ENCODE measurements at places on chromosomes 3 and 15.
A peak's percentile ranks its signal among the peaks of the same experiment; 100 is the strongest.

DNA sequence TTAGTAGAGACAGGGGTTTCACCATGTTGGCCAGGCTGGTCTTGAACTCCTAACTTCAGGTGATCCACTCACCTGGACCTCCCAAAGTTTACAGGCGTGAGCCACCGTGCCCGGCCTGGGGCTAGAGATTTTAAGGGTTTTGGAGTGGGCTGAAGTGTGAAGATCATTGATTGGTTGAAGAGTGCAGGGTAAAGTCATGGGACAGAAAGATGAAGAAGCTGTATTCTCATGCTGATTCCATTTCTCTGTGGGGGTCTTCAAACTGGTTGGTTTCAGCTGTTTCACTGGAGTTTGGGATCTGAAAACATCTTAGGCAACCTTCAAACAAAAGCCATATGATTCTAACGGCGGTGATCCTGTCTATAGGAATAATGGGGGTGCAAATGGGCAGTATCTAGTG is 52.1 kb downstream of the GATM start:
- no peak for DNase-seq

DNA sequence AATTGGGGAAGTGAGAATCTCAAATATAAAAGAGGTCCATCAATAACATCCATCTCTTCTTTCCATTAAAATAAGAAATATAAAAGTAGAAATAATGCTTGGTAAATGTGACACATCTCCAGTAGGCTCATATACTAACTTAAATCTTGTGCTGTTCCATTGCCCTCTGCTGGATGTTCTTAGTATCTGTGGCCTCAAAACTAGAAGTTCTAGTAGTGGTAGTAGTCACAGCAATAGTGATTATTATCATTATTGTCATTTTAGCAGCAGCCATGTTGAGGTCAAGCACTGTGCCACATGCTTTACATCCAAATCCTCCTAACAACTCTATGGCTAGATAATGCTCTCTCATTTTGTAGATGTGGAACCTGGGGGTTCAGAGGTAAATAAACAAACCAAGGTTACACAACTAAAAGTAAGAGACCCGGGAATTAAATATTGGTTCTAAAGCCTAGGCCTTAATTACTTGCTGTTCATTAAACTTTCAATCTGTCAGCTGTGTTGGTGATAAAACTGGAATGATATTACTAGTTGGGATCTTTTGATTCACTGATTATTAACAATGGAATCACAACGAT is 20.2 kb upstream of the BTLA start:
- peak; percentile 46 for DNase-seq

GRCh38 chr3:13706451-13706850 is 157.5 kb downstream of the FBLN2 start:
- DNase-seq, result no peak

GRCh38 chr3:123629747-123630047 is 44.8 kb upstream of the HACD2 start:
- no peak for DNase-seq

- no peak for DNase-seq
Observed at GRCh38 chr3:68764554-68764953, 167.8 kb downstream of the TAFA4 start.

GRCh38 chr15:98800437-98801233 is 152.3 kb downstream of the IGF1R start:
- DNase-seq, result peak; percentile 88

DNA sequence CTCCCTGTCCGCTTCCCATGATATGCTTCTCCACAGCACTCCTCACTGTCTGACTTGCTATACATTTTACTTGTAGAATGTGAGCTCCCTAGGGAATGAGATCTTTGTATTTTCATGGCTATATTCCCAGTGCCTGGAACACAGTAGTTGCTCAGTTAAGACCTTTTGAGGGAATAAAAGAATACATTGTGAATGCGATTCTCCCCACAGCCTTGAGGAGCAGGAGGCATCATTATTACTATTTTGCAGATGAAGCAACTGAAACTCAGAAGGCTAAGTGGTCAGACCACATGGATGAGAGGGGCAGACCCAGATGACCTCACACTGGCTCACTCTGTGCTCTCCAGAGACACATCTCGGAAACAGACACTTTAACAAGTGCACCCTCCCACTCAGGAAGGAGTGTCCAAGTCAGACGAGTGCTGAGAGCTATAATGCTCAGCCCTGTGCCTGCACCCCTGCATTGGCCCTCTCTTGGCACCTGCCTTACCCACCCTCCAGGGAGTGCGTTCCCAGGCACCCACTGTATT is 46.8 kb downstream of the SST start:
- DNase-seq, result no peak

- no peak for DNase-seq
Observed at GRCh38 chr15:81161160-81161673, 27.1 kb downstream of the CFAP161 start.

DNA sequence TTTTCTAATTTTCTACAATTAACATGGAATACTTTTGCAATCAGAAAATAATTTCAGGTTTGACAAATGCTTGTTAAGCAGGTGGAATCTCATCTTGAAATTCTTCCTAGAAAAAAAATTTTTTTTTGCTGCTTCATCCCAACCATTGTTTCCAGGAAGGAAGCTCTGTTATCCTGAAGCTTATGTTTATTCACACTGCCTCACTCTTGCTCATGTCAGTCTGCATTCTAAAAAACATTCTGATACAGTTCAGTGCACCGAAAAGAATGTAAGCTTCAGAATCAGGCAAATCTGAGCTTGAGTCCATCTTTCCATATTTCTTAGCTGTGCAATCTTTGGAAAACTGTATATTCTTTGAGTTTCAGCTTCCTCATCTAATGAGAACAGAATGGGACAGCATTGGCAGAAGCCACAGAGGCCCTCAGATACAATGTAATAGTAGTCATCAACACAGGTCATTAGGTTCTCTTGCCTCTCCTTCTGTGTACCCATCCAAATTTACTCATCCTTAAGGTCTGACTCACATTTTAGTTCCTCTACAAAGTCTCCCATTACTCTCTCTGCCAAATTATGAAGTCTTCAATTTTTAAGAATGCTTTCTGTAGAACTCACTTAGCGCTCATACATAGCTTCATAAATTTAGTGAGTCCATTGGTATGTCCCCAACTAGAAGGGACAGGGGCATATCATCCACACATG is 881.8 kb upstream of the NR2F2 start:
- DNase-seq, result no peak

- no peak for DNase-seq
Observed at GRCh38 chr3:143358793-143359491, 239.4 kb downstream of the CHST2 start.

DNA sequence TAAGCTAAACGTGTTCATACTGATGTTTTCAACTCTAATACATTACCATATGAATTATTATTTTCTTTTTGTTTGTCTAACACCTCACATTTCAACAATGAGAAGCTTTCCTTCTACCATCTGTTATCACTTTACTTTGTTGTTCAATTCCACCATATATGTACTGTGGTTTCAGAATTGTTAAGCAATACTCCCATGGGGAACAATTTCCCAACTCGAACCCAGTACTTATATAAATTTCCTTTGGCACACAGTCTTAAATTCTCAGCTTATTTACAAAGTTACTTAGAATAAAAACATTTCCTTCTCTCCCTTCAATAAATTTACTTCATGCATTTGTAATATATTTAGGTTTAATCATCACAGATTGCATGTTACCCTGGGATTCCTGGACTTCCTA is 1764.4 kb downstream of the OTOL1 start:
- DNase-seq, result no peak

DNA sequence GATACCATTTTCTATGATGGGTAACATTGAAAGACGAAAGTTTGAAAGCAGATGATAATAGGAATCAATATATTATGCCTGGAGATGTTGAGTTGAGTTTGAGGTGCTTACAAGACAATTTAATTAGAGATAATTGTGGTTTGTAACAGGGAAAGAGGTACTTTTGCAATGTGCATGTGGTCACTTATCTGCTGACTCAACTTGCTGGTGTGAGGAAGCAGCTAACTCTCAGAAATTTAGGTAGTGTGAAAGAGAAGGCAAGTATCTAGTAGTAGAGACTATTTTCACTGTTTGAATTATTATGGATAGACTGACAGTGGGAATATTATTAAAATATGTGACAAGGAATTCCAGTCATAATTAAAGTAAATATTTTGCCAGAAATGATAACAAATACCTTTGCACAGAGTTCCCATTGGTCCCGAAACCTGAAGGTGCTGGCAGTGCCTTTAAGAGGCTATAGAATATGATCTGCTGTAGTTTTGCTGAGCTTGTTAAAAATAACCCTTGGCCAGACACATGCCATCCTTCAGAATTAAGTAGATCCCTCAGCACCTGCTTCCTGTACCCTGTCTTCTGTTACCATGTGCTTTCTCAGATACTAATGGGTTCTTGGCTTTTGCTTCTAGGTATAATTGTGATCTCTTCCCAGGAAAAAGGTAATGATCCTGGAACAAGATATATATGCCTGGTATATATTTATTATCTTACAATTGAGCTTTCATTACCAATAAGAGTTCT is 315.9 kb downstream of the BCHE start:
- no peak for DNase-seq

- no peak for DNase-seq
Observed at GRCh38 chr3:115898656-115899410, 275.5 kb downstream of the GAP43 start.

DNA sequence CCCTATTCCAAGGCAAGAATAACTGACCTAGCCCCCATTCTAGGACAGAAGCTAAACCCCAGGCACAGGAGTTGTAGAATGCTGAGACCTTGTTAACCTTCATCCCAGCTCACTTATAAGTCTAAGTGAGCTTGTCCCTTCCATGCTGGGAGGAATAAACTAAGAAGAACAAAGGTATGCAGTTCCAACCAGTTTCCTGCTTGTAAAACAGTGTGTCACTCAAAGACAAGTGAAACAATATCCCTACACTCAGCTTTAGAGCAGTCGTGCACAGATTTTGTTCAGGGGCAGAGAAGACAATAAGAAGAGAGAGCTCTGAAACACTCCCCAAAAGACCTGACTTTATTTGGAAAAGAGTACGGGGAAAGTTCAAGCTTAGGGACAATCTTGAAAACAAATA is 292.1 kb downstream of the CGGBP1 start:
- no peak for DNase-seq

GRCh38 chr3:129555153-129555550 is 12.2 kb downstream of the H1-8 start:
- DNase-seq, result no peak

- DNase-seq, result no peak
Observed at GRCh38 chr15:65335278-65336055, 31.0 kb downstream of the RNU5B-1 start.

DNA sequence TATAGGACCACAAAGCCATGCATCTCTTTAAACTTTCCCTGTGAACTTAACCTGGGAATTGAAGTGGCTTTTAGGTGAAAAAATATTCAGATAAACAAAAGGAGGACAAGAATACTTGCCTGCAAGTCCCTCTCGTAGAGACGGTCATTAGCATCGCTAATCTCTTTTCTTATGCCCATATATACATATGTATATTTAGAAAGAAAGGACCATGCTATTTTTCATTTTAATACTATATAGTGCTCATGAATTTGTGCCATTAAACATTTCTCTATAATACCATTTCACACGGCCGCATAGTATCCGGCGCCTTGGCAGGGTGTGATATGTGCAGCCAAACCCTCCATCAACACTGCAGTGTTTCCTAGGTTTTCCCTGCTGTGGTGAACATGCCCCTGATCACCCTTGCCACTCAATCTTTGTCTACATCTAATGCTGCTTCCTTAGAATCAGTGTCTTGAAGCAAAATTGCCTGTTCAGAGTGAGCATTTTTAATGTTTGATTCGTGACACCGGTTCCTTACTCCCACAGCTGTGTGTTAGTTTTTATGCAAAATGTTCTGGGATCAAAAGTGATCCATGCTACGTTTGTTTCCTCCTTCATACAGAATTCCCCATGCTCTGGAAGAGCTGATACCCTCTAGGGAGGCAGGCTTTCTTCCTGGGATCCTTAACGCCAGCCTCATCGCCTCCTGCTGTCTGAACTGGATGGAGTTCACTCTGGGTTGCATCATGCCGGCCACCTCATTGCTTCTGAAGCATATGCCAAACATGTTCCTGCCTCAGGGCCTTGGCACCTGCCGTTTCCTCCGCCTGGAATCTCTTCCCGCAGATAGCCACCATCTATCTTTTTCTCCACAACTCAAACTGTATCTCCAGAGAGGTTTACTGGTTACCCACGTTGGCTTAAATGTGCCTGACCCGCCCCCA is 118.1 kb downstream of the FBLN2 start:
- no peak for DNase-seq

DNA sequence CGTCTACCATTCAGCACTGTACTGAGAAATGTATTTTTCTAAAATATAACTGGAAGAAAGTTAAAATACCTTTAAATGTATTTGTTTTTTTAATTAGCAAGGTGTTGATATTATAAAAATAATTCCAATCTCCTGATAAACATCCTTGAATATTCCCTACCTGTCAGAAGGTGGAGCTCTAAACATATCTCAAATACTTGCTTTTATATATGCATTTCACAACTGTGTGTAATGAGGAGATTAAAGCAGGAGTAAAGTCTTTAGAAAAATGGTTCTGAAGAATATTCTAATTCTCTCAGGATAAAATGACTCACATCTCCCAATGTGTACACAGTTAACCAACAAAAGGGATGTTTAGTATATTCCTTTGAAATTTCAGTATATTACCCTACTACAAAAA is 422.7 kb downstream of the PLCL2 start:
- DNase-seq, result no peak

DNA sequence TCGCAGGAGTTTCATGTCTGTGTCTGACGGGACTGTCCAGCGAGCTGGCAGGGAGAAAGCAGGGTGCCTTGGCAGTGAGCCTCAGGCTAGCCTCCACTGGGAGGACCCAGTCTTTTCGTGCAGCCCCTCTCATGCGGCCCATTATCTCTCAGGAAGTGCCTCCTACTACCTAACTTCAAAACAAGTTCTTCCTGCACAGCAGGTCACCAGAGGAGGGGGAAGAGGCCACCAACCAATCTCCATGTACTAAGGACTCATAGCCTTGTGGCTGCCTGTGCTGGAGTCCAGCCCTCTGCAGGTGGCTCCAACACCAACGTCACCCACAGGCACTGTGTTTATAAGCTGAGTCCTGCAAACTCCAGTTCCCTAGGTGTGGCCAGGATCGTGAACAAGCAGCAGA is 4.8 kb downstream of the VIPR1 start:
- DNase-seq, result no peak
